ENCODE measurements at places on chromosomes 2 and 18.

DNA sequence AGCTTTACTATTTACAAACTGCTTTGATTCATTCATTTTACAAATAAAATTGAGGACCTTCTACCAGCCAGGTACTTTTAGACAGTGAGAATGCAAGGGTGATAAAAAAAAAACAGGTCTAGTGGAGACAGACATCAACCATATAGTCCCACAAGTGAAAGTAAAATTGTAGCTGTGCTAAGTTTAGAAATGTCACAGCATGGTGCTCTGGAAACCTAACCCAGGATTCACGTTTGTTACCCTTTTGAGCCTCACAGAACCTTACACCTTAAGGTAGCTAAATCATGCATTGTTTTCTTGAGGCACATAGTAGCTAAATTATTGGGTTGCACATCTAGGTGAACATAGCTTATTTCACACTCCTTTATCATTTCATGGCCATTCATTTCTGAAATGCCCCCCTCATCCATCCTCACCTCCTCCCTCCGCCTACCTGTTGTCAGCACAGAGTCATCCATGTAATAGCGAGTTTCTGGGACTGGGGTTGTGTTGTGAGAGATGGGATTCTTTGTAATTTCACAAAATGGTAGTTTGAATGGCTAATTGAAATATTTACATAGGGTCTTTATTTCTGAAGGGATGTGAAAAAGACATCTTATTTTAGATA, 7.1 kb downstream of the MTA3 start:
- no peak for DNase-seq

DNA sequence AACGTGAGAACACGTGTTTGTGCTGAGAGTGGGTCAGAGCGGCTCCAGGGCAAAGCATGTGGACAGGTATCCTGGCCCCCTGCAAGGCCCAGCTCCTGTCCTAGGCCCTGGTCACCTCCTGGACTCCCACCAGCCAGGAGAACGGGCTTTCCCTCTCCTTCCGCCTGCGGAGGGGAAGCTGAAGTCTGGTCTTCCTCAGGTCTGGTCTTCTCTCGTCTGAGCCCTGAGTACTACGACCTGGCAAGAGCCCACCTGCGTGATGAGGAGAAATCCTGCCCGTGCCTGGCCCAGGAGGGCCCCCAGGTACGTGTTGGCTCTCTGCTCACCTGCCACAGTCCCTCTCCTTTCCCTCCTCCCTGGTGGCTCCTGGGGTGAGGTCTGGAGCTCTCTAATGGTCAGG, 963 bp downstream of the GNLY start:
- DNase-seq = no peak

DNA sequence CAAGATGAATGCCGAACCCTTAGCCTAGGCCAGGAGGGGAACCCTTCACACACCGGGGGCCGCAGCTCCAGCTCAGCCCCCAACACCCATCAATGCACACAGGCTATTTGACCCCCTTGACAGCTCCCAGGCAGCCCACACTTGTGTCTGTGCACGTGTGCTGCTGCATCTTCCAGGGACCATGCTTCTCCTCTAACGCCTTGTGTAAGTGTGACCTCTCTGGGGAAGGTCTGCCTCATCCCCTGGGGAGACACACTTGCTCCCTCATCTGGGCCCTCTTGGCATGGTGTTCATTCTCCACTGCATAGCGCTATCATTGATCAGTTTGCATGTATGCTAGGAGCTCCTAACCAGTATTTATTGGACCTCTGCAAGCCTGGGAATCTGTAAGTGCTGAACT, 120.0 kb upstream of the FHL2 start:
- DNase-seq = no peak

GRCh38 chr18:62399276-62399675, 74.2 kb downstream of the TNFRSF11A start:
- no peak for DNase-seq

GRCh38 chr2:113342650-113343049, 63.9 kb upstream of the PAX8 start:
- DNase-seq = no peak

GRCh38 chr18:8948471-8949149, 153.9 kb upstream of the NDUFV2 start:
- DNase-seq = peak; percentile 92

- DNase-seq = no peak
Observed at GRCh38 chr2:229857634-229858033, 64.2 kb downstream of the TRIP12 start.

- peak; percentile 98 for DNase-seq
Observed at GRCh38 chr2:85288244-85288725, 39.5 kb downstream of the TGOLN2 start.

- DNase-seq = no peak
Observed at GRCh38 chr2:231317579-231317978, 77.9 kb upstream of the B3GNT7 start.

GRCh38 chr2:71467180-71467815, 13.9 kb downstream of the DYSF start:
- no peak for DNase-seq

DNA sequence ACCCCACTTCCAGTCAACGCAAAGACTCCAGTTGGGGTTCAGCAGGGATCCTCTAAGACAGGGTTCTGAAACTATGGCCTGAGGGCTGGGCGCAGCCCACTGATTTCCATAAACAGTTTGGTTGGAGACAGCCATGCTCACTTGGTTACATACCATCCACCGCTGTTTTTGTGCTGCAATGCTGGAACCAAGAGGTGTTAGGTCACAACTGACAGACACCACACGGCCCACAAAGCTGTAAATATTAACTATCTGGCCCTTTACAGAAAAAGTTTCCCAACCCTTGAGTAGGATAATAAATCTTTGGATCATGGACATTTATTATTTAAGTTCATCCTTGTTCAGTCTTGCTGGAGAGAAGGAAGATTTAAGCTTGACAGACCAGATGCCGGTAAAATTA, 8.4 kb upstream of the CD226 start:
- DNase-seq = no peak

DNA sequence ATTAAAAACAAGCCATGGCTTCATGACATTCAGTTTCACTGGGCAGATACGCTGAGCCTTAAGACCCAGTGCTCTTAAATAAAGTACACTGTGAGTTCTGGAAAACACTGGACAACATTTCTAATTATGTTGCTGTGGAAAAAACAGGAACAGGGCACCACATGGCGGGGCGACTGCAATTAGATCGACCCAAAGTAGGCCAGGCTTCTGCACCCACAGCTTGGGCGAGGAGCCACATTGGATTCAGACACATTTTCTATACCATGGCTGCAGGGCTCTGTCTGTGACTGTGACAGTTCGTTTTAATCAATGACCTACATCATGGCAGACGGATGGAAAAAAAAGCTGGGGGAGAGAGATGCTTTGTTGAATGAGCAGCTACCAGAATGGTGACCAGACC, 227.2 kb upstream of the HS6ST1 start:
- no peak for DNase-seq

DNA sequence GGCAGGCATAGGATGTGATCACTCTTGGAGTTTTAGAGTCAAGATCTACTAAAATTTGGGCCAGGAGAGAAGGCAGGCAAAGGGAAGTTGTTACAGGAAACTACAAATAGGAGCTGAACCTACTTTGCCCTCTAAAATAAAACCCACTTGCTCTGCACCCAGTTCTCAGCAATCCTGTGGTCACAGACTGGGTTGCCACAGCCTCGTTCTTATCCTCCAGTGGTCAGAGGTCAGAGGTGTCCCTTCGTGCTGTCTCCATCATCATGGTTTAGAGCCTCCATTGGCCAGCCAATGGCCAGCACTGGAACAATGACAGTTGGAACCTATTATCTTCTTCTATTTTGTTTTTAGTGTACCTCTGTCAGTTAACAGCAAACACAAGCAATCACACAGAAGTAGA, 90.7 kb upstream of the TNP1 start:
- DNase-seq = no peak

DNA sequence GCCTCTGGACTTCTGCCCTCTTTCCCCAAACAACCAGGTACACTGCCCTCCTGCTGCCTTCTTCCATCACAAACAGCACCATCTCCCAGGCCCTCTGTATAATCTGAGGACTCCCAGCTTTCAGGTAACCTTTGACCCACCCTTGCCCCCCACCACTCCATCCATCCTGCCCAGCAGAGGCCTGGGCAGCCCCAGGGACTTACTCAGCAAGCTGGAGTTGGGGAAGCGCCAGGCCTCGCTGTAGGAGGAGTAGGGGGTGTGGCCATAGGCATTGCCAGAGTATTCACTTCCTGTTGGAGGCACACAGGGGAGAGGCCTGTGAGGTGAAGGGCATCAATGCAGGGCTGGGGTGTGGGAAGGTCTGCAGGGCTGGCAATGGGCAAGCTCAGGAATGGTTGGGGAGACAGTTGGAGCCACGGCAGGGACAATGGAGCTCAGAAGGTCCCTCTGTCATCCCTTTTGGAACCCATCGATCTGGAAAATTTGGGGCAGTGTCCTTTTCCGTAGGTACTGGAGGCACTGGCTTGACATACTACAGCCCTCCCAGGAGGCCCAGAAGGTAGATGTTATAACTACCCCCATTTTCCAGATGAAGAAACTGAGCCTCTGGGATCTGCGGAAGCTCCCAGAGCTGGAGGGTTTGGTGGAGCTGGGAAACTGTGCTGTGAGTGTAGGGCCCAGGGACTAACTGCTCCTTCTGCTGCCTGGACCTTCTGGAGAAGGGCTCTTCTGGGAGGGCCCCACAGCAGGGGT, 46.3 kb downstream of the PSD4 start:
- DNase-seq = peak; percentile 64

- DNase-seq = no peak
Observed at GRCh38 chr2:42359304-42359964, 1.6 kb downstream of the COX7A2L start.

- peak; percentile 73 for DNase-seq
Observed at GRCh38 chr2:20642055-20642971, 8.6 kb downstream of the HS1BP3 start.

GRCh38 chr2:240229603-240230235, 89.3 kb upstream of the OTOS start:
- DNase-seq = peak; percentile 59

- peak; percentile 97 for DNase-seq
Observed at GRCh38 chr2:19711470-19712372, 190.1 kb downstream of the TTC32 start.

DNA sequence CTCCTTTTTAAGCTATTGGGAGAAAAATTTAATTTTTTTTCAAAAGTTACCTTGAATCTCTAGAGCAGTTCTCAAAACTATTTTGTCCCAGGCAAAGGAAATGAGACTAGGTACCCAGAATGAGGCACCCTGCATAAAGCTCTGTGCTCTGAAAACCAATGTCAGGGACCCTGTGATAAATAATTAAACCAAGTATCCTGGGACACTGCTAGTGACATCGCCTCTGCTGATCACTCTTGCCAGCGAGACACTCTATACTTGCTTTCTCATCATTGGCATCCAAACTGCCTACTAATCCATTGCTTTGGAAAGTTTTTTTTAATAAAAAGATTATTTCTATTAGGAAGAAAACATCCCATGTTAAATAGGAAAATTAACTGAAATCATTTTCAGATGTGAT, 1.4 kb downstream of the GKN1 start:
- no peak for DNase-seq

GRCh38 chr2:104840156-104840555, 13.8 kb upstream of the POU3F3 start:
- no peak for DNase-seq

DNA sequence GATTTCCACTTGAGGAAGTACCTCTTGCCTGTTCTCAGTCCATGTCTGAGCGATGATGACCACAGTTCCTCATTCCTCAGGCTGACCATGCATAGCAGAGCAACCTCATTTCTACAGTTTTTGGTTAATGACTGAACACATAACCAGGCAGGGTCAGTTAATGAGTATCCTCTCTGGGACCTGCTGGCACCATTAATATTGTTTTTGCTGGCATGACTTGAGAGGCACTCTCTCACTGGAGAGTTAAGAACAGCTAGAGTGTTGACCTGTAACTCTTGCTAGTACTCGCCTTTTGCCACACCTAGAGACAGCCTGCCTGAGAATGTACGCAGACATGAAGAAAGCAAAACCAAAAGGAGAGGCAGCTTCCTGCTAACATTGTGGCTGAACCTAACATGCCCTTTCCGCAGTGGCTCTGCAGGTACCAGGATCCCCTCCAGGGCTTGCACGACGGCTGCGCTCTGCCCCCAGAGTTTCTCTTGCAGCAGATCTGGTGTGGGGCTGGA, 23.9 kb downstream of the PECR start:
- peak; percentile 67 for DNase-seq

DNA sequence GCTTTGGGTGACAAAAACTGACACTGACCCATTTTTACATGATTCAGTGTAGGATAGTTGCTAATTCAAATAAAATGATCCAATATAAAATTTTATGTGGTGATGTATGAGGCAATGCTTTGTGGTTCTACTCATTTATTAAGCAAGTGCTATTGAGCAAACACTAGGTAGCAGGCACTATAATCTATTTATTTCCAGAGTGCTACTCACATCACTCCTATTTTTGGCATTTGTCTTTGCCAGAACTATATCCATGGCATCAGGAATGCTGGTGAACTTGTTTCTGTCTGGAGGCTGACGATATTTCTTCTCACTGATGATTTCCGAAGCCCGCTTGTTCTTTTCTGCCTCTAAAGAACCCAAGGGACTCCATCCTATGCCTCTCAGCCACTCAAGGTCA, 84.3 kb downstream of the NEB start:
- no peak for DNase-seq

DNA sequence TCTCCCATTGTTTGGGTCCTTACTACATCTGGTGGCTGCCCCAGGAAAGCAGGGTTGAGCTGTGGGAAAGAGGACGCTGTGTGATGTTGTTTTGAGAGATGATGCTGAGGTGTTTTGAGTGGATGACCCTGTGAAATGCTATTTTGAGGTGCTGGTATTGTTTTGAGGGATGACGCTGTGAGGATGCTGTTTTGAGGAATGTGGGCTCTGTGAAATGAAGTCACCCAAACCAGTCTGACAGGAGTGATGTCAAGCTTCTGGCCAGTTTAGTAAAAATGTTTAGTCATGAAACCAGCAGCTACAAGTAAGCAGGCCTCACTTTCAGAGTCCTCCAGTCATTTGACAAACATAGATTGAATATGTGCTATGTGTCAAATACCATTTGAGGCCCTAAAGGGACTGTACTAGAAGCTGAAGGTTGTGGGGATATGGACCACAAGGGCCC, 16.1 kb upstream of the PUM2 start:
- DNase-seq = peak; percentile 97

- no peak for DNase-seq
Observed at GRCh38 chr2:20654535-20654813, 3.6 kb upstream of the HS1BP3 start.

Data from epithelial cell of esophagus (primary cell).